Body of pancreas (tissue), 4 donors: ENCODE measurements at places on chromosomes 4 and X. TPM values are rescaled to one million over a fixed set of nuclear protein-coding genes. Genes with fewer than 3 reads are reported as not detected.

Gene INTU
- total RNA-seq, result 7.6 TPM

Gene GYG2
- total RNA-seq, result 21.4 TPM

Gene ASB12
- total RNA-seq, result not detected

Gene GK2
- not detected for total RNA-seq

Gene HHIP
- 0.66 TPM for total RNA-seq

Gene SASH3
- total RNA-seq, result 3.6 TPM

Gene DUSP9
- total RNA-seq, result not detected

Gene DDX53
- not detected for total RNA-seq

Gene ZFP42
- total RNA-seq, result not detected

Gene NLGN4X
- total RNA-seq, result 1.0 TPM

Gene TNIP3
- total RNA-seq, result not detected

Gene PLXNB3
- 4.2 TPM for total RNA-seq

Gene SPANXC
- not detected for total RNA-seq

Gene SUPT20HL2
- not detected for total RNA-seq

Gene PDLIM3
- total RNA-seq, result 40.2 TPM

Gene P2RY4
- not detected for total RNA-seq
